Spinal cord (tissue), 10 donors: ENCODE measurements at places on chromosomes 4 and X.
A peak's percentile ranks its signal among the peaks of the same experiment; 100 is the strongest.

DNA sequence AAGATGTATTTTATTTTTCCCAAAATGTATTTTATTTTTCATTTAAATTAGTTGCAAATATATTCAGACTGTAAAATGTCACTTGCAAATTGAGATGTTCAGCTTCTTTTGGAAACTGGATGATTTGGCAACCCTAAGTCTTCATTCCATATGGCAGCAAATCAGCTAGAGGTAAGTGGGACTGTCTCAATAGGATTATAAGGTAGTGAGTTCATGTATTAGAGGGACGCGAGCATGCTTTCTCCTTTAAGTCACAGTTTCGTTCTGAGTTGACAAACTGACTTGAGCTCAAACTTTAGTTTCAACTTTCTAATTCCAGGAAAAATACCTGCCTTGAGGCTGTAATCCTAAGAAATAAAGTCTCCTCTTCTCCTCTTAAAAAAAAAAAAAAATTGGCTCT lies 44.2 kb upstream of the TMEM131L start:
- DNase-seq, result no peak

DNA sequence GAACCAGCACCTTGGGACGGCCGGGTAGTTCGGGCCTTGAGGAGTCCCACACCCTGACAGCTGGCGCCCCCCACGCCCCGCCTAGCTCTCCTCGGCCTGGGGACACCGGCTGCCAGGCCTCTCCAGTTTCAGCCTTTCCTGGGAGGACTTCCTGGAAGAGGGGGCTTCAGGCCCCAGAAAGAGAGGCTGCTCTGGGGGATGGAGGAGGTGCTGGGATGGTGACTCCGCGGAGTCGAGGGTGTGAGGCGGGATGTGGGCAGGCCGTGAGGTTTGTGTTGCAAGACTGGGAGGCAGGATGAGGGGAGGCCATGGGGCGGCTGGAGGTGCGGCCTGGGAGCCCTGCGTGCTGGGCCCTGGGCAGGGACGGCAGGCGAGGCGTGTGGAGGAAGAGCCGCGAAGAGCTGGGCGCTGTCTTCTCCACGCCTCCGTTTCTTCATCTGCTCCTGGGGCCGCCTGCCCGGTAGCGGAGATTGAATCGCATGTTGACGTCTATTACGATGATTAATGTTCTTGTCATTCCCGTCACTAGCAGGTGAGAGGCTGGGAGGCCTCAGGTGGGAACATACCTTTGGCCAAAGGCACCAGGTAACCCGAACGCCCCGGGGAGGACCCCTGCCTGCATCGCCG lies 918 bp upstream of the FGFRL1 start:
- DNase-seq, result no peak

DNA sequence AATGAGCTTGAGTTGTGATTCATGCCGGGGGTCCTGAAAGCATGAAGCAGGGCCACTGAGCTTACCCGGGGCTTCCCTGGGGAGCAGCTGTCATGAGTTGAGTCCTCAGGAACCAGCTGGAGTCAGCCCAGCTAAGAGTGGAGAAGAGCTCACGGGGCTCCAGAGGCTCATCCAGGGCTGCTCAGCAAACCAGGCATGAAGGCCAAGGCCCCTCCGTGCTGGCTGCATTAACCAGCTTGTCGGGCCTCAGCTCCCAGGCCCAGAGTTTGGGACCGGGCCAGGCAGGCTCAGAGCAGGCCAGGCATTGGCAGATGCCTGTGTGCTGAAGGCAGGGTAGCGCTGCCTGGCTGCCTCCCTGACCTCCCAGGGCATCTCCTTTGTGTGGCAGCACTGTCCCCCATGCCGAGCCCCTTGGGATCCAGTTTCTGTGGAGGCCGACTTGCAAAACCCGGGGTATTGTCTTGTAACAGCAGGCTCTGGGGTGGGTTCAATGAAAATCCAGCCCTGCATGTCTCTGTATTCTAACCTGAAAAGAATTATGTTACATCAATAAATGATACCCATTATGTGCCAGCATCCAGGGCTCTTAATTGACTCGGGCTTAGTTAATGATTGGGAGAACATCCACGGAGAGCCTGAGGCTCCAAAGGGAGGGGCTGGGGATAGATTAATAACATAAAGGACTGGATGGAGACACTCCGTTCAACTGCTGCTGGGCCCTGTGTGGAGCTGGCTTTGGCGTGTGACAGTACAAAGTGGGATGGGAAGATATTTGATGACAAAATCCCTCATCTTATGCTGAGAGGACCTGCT lies 68.0 kb upstream of the MSX1 start:
- DNase-seq, result peak; percentile 65

DNA sequence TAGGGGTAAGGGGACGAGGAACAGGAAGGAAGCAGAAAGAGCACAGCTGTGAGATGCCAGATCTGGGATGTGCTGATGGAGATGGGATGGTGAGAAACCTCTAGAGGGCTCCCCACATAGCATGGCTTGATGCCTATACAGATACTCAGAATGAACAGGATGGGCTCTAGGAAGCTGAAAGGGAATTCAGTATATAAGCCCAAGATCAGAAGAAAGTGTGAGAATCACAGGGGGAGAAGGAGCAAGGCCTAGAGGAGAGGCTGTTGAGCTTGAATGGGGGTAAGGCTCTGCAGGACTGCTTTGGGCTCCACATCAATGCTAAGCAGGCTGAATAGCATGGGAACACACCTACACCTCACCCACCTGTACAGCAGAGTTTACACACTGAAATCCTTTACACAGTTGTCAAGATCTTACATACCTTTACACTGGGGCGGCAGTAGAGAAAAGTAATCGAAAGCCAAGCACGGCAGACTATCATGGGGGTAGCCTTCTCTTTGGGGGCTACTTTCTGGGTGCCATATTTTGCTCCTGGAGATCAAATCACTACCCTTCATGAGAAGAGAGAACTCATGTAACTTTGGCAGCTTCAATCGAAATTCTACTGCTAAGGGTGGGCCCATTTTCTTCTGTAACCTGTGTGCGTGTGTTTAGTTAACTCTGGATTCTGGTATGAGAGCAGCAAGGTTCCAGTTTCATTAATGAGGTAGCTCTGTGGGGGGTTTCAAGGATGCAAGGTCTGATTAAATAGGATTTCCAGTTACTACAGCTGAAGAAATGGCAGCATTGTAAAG lies 30.6 kb downstream of the HOPX start:
- no peak for DNase-seq

- no peak for DNase-seq
These were observed 13.5 kb upstream of the VSIG4 start for GRCh38 chrX:66053414-66053813.

DNA sequence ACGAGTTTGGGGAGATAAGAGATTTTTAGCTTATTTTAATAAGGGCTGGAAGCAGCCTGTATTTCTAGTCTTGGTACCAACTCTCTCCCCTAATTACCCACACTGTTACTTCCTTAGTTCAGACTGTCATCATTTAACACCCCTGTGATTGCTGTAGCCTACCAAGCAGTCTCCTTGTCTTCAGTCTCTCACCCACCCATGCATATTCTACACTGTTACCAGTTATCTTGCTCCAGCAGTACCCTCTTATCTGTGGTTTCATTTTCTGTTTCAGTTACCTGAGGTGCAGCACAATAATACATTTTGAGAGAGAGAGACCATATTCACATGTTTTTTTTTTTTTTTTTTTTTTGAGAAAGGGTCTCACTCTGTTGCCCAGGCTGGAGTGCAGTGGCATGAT lies 80.2 kb downstream of the DIAPH2 start:
- no peak for DNase-seq

DNA sequence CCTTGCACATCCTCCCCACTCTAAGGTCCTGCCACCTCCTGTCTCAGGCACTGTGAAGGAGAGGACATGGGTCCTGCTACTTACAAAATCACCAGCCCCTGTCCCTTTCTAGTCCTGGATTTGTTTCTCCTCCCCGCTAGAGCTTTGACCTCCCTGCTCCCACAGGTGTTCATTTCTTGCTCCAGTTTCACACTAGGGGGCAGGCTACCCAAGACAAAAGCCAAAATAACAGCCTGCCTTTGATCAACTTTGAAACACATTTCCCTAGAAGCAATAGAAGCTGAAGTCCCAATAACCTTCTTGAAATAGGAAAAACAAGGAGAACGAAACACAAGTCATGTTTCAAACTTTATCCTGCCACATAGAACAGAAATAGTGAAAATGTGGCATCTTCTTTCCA lies 164.4 kb downstream of the QDPR start:
- peak; percentile 28 for DNase-seq

GRCh38 chrX:19684311-19684710 lies 169.0 kb upstream of the MAP3K15 start:
- DNase-seq, result no peak

GRCh38 chr4:182593864-182594263 lies 323.3 kb downstream of the DCTD start:
- no peak for DNase-seq

GRCh38 chrX:103373581-103373980 lies 2.8 kb upstream of the BEX3 start:
- DNase-seq, result no peak

- DNase-seq, result no peak
These were observed 51.2 kb upstream of the PGRMC2 start for GRCh38 chr4:128338634-128339355.

DNA sequence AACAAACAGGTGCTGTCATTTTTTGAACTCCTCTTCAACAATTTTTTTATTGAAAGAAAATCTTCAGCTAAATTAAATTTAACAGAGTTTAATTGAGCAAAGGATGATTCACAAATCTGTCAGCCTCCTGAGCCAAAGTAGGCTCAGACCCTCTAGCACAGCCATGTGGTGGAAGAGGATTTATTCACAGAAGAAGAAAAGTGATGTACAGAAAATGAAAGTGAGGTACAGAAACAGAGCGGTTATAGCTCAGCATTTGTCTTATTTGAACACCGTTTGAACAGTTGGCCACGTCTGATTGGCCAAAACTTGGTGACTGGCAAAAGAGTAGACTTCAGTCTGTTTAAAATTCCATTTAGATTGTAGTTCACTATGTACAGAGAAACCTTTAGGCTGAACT lies 217.3 kb downstream of the SPANXN1 start:
- DNase-seq, result no peak

DNA sequence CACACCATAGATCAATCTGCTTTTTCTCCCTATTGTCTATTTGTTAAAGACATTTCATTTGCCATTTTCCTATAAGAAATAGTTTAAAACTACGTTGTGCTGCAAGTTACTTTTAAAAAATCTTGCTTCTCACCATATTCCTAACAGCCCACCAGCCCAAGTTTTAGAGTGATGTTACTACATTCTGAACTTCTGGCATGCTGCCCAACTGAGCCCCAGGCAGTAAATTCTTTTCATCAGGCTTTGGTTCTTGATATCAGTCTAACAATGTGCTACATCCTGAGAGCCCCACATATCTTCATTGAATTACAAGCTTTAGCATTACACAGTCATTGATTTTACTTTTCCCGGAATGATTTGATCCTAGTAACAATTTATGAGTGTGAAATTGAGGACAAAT lies 283.8 kb upstream of the IL1RAPL1 start:
- DNase-seq, result no peak

DNA sequence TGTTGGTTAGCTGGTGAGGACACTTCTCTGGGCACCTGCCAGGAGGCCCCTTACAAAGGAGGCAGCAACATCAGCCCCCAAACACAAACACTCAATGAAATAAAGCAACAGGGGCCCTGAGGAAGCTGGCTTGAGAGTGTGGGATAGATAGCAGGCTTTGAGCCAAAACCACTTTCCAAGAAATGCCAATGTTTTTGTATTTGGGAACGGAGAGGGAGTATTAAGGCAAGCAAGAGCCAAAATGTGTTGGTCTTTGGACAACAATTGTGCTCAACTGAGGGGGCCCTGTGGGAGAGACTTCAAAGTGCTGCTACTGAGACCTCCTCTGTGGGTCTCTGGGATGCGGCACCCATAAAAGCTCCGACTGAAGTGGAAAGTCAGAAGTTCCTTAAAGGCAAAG lies 41.0 kb downstream of the RAI2 start:
- no peak for DNase-seq

- no peak for DNase-seq
These were observed 24.7 kb downstream of the IL3RA start for GRCh38 chrX:1361275-1361674.

GRCh38 chr4:7295197-7295910 lies 103.0 kb downstream of the SORCS2 start:
- peak; percentile 48 for DNase-seq

- no peak for DNase-seq
These were observed 128.1 kb downstream of the FAM13A start for GRCh38 chr4:88928852-88929251.

GRCh38 chr4:6938237-6938636 lies 28.6 kb downstream of the TBC1D14 start:
- DNase-seq, result no peak

GRCh38 chr4:86890790-86891189 lies 1.4 kb downstream of the C4orf36 start:
- DNase-seq, result no peak

- DNase-seq, result no peak
These were observed 92.0 kb downstream of the PHEX start for GRCh38 chrX:22124098-22124497.

DNA sequence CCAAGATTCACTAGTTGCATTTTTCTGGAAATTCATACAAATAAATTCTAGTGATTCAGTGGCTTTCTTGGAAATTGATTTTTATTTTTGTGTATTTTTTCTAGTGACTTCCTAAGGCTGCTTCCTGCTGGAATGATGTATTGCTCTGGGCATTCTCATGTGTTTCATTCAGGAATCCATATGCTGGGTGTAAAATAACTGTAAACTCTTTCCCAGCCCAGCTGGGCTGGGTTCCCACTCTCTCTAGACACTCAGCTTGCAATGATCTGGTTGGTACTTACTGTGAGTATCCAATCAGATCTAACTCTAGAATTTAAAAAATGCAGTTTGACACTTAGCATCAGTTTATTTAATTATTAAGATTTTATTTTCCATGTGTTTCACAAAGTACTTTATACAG lies 882.2 kb downstream of the STIM2 start:
- no peak for DNase-seq

DNA sequence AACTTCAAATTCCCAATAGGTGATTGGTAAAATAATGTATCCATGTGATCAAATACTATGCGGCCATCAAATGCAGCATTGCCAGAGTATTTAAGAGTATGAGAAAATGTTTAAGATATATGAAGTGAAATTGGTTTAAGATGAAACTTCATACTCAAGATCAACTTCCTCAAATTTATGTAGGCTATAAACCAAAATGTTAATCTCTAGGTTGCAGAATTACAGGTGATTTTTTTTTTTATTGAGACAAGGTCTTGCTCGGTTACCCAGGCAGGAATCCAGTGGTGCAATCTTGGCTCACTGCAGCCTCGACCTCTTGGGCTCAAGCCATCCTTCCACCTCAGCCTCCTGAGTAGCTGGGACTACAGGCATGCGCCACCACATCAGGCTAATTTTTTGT lies 25.3 kb downstream of the ACSL4 start:
- DNase-seq, result no peak

DNA sequence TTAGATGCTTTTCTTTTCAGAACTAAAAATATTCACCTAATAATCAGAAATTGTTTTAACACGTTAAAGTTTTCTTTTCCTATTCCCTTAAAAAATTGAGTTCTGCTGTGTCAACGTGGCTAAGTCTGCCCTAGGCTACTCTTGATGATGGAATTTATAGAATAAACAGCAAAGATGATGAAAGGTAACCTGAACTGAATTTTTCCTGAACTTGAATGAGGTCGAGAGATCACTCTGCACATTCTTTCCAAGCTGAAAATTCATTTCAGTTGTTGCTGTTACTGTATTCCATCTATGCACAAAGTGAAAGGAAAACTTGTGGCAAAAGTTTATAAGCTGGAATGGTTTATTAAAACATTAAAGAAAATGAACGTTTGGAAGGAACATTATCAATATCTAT lies 245.9 kb upstream of the GIMD1 start:
- DNase-seq, result no peak
